ENCODE measurements at places on chromosomes 3 and 15.

DNA sequence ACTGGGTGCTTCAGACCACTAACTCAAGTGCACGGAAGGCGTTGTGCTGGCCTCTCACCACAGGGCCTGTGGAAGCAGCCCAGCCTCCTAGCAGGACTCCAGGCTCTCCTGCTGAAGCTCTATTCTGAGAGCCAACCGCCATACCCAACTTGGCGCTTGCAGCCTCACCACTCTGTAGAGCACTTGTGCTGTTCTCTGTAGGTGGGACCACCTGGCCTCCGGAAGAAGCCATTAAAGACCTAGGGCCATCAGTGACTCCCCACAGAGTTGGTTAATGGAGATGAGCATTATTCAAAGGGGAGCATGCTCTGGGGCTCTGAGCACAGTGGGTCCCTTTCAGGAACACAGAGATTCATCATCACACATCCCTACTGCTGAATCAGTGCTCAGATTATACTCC, 50.9 kb downstream of the C3orf85 start:
- DNase-seq = no peak

DNA sequence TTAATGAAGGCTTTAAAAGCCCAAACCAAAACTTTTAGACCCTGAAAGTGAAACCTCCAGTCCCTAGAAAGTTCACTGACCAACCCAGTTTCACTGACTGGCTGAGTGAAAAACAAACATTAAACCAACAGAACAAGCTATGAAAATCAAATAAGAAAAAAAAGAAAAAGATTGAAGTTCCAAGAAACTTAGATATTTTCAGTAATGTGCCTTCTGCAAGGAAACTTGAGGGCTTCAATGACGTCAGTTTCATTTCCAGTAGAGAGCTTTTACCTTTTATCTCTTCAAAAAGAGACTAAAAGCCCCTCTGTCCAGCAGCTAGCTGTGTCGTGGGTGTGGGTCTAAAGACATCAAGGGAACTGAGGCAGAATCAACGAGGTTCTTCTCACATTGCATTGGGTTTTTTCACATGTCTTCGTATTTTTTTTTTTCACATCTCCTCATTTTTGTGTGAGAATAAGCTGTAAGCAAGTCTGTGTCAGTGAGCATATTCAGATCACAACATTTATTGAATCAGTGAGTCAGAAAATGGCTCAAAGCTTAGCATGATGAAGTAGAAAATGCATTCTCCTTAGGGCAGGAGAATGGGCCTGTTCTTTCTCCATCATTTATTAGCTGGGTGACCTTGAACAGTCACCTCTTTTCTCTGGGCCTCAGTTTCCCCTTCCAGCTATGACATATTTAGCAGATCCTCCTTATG, 54.8 kb upstream of the BCL6 start:
- DNase-seq = no peak

GRCh38 chr3:53628536-53629401, 134.4 kb downstream of the CACNA1D start:
- no peak for DNase-seq

DNA sequence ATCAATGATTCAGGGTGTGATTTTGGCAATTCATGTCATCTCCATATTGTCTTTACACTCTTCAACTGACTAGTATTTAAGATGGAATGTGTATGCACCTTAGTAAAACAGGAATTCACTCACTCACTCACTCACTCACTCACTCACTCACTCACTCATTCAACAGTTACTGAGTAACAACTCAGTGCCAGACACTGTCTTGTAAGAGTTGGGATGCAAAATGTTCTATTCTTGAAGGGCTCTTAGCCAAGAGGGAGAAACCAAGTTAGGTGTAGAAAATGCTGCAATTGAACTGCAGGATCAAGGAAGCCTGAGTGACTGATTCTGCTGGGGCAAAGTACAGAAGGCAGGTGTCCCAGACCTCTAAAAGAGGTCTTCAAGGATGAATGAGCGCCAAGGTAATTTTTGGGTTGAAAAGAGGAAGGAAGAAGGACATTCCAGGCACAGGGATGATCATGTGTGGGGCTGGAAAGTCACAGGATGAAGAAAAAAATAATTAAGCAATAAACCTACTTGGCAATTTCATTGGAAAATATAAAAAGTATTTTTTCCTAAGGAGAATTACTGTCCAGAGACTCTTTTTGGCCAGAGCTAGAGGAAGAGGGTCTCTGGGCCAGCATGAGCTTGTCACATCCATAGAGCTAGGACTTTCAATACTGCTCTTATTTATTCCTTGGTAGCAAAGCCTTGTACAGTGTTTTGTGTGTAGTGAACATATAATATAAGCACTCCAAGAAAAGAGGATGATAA, 58.9 kb upstream of the ETV5 start:
- DNase-seq = no peak

DNA sequence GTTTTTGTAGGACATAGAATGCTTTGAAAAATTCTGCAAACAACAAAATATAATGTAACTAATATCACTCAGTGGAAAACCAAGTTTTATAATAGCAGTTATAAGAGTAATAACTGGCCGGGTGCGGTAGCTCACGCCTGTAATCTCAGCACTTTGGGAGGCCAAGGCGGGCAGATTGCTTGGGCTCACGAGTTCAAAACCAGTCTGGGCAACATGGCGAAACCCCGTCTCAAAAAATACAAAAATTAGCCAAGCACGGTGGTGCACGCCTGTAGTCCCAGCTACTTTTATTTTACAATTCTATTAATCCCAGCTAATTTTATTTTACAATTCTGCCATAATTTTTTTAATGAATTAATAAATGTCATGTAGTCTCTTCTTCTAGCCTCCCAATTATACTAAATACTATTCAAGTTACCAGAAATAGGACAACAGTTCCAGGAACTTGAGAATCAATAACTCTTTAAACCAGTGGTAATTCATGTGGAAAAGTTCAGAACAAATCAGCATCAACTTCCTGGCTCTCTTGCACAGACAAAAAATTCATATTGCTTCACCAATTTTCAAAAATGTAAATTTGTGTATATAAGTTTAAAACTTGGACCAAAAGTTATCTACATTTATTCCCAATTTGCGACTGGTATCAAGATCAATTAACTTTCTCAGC, 2.2 kb downstream of the DENND4A start:
- no peak for DNase-seq

DNA sequence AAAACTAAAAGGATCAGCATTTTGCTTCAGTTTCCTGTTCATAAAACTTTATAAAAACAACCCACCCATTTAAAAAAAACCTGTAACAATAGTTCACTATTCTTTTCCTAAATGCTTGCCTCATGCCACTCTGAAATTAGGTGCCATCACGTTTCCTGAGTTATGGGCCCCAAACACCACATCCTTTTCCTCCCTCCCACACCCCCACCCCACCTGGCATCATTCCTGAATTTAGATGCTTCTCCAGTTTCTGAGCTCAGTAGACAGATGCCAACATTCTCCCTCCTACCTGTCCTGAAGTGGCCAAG, 11.9 kb upstream of the ARHGEF3 start:
- DNase-seq = no peak

- DNase-seq = no peak
Measured at GRCh38 chr3:149004622-149005021, 13.3 kb downstream of the GYG1 start.

DNA sequence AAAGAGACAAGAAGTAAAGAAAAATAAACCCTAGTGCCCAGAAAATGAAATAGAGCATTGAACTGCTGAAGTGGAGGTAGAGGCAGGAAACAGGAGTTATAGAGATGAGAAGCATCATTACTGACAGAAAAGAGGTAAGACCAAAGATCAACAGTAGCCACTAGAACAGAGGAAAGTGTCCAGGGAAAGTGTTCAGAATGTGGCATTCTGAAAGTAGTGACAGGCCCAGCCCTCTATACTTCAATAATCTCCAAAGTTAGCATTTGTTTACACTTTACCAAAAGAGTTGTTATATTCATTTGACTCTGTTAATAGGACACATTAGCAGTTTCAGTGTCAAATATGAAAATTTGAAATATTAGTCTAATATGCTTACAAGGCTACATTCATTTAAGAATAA, 727.1 kb upstream of the NECTIN3 start:
- no peak for DNase-seq

GRCh38 chr15:66724732-66725463, 22.9 kb downstream of the SMAD6 start:
- no peak for DNase-seq

DNA sequence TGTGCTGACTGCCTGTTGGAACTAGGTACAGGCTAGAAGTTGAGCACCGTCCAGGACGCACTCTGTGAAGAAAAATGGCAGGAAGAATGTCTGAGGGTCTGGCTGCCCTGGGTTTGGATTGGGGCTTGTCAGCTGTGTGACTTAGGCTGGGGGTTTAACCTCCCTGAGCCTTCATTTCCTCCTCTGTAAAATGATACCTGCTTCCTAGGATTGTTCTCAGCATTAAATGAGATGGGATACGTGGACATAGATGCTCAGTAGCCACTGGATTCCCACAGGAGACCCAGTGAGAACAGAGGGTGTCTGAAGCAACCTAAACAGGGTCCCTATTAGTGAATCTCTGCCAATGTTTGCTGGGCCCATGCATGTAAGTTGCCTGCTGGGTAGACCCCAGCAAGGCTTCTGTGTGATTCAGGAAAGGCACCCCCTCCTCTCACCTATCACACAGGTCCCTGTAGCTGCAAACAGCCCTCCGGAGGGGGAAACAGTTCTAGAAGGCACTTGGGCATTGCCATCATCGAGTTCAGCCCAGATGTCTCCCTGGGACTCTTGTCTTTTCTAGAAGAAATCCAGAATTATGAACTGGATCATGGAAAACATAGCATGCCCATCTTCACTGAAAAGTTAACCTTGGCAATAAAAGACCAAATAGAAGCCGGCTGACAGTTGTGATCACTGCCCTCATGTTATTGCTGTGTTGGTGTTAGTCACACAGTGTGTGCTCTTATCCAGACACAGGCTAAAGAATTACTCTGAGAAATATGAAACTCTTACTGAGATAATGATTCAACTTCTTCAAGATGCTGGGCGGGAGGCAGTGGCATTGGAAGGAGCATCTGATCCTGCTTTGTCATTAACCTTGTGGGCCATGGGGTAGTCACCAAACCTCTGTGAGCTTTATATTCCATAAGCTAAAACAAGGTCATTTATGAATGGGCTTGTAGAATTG, 64.5 kb downstream of the SMAD6 start:
- DNase-seq = no peak

GRCh38 chr3:17412950-17413530, 329.4 kb downstream of the TBC1D5 start:
- DNase-seq = no peak

DNA sequence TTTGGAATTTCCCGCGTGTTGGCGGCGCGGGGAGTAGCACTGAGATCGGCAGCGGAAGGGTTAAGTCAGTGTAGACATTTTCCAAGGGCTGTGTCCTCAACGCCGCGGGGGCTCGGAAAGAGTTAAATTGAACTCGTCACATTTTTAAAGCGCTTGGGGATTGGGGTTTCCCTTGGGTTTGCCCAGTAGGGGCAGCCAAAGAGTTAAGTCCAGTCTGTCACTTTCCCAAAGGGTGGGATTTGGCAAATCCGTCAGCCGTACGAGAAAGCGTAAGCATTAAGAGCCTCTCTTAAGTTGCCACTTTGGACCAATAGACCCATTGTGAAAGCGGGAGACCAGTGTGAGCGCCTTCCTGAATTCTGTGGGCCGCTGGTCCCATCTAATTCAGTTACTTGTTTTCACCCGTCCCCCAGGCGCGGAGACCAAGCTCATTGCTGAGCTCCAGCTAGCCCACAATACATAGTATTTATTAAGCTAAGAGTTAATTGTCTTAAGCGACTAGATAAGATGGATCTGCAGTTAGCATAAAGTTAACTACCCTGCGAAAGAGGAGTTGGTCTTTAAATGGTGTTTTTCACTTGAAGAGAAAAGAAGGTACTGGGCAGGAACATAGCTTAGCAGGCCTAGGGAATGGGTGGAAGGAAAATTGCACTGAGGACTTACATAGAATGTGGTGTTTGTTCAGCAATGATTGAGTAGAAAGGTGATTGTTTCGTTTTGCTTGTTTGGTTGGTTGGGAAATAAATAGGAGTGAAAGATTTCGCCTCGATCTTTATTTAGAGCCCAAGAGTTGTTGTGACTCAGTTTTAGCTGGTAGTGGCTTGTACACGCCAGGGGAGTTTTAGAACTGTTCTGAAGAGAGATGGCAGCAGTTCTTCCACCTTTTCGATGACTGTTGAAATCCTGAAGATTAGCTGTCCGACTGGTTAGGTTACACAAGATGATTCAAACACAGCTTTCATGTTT, 932 bp downstream of the ARL8B start:
- peak; percentile 4 for DNase-seq

- DNase-seq = no peak
Measured at GRCh38 chr3:122023335-122023910, 1.4 kb upstream of the ILDR1 start.

DNA sequence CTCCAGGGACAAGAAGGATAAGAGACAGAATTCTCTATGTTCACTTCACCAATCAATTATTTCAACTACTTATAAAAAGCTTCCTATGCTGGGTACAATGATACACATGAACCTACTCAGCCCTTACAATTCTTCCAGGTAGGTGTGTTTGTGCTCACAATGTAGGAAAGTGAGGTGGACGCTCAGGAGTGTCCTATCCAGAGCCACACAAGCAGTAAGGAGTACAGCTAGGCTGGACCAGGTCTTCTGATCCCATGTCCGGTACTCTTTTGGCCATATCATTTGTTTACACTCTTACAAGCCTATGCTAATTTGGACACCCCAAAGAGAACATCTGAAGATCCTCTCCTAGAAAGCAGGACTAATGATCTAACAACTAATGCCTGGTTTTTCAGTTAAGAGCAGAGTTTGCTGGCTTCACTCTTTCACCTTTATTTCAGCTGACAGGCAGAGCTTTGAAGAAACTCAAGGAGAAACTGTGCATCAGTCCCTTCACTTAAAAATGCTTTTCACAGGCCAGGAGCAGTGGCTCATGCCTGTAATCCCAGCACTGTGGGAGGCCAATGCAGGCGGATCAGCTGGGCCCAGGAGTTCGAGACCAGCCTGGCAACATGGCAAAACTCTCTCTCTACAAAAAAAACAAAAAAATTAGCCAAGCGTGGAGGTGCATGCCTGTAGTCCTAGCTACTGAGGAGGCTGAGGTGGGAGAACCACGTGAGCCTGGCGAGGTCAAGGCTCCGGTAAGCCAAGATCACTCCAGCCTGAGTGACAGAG, 27.5 kb downstream of the IGF2BP2 start:
- no peak for DNase-seq

DNA sequence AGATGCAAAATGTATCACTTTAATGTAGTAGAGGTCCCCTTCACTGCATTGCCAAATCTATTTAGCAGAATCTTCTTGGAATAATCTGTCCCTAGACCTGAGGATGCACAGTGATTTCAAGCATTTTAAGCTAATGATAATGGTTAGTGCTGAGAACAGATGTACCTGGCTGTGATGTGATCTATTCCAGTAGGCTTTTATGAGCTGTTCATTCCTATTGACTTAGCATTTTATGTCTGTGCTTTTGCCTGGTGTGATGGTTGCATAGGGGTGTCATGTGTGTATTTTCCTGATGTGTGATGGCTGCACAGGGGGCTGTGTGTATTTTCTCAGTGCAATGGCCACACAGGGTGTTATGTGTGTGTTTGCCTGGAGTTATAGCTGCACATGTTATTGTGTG, 272.9 kb downstream of the TIGIT start:
- DNase-seq = no peak

DNA sequence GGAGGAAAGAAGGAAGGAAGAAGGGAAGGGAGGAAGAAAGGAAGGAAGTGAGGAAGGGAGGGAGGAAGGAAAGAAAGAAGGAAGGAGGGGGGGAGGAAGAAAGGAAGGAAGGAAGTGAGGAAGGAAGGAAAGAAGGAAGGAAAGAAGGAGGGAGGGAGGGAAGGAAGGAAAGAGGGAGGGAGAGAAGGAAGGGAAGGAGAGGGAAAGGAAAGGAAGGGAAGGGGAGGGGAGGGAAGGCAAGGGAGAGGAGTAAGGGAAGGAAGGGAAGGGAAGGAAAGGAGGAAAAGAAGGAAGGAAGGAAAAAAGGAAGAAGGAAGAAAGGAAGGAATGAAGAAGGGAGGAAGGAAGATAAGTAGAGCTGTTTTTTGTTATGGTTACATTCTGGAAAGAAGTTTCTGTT, 141.2 kb downstream of the LRRC3B start:
- DNase-seq = no peak
